Endodermal cell (in vitro differentiated cells): ENCODE measurements at places on chromosomes 1 and 21.
A peak's percentile ranks its signal among the peaks of the same experiment; 100 is the strongest.

- H3K27me3 ChIP-seq: peaks cover 87% of the 10 kb centered on the region
- peak; percentile 79 for DNase-seq
- no peak overlapping the region for H3K27ac ChIP-seq
- peak overlapping the region; percentile 41 for H3K4me3 ChIP-seq
- peaks cover 4% of the 10 kb centered on the region for H3K4me1 ChIP-seq
Measured at GRCh38 chr1:24928689-24929397, 1.2 kb downstream of the RUNX3 start.

DNA sequence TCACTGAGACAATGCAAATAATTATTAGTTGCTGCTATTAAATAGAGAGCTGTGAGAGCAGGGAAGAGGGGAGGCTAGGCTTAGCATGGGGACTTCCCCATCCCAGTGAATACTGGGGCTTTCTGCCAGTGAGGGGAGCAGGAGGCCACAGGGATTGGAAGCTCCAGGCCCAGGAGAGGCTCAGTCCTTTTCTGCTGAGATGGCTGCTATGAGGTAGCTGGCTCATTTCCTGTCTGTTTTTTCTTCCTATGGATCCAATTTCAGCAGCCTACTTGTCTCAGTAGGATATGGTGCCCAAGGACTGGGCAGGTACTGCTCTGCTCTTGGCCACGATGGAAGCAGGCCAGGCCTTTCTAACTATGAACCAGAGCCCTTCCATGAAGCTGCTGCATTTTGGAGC lies 10.0 kb downstream of the STMN1 start:
- peaks cover 14% of the 10 kb centered on the region for H3K4me1 ChIP-seq
- H3K36me3 ChIP-seq: peaks cover 45% of the 10 kb centered on the region
- DNase-seq: no peak

DNA sequence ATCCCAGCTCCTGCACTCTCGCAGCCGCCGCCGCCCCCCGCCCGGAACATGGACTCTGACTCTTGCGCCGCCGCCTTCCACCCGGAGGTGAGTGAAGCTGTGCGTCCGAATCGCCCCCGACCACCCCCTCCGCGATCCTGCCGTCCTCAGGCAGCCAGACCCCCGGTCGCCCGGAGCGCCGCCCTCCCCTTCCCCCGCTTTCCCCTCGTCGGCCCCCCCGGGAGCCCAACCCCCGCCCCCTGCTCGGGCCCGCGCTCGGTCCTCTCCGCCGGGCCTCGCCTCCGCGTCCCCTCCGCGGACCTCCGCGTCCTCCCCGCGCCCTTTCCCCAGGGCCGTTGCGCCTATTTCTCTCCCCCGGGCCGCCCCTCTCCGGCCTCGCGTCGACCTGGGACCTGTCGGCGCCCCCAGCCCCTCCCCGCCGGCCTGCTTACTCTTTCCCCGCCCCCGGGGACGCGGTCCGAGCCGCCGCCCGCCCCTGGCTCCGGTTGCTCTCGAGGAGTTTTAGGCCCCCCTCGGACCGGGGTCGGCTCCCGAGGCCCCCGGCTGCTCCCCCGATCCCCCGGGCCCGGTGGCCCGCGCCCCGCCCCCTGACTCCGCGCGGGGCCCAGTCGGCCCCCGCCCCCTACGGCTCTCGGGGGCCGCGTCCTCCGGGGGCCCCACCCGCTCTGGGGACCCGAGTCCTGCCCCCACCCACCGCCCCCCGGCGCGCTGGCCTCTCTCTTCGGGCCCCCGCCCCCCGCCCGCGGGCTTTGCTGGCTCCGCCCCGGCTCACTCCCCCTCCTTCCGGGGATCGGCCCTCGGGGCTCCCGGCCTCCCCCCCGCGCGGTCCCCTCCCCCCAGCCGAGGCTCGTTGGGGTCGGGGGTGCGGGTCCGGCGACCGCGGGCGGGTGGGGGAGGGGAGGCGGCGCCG lies 743 bp downstream of the PHF13 start:
- peak overlapping the region; percentile 44 for H3K27ac ChIP-seq
- peak overlapping the region; percentile 71 for H3K4me3 ChIP-seq
- DNase-seq: peak; percentile 79
- peaks cover 26% of the 10 kb centered on the region for H3K36me3 ChIP-seq
- no peaks in the 10 kb centered on the region for H3K4me1 ChIP-seq

GRCh38 chr1:7249516-7249915 lies 464.3 kb downstream of the CAMTA1 start:
- no peak overlapping the region for H3K27ac ChIP-seq
- peak; percentile 12 for DNase-seq
- H3K4me1 ChIP-seq: no peaks in the 10 kb centered on the region

- H3K4me1 ChIP-seq: no peaks in the 10 kb centered on the region
- H3K4me3 ChIP-seq: no peak overlapping the region
- H3K36me3 ChIP-seq: peaks cover 4% of the 10 kb centered on the region
- peak; percentile 95 for DNase-seq
- peaks cover 6% of the 10 kb centered on the region for H3K27me3 ChIP-seq
Measured at GRCh38 chr1:234322979-234323378, 50.3 kb upstream of the COA6 start.
